Adrenal gland (tissue), 19 donors: ENCODE measurements at places on chromosomes 16 and 17.
A peak's percentile ranks its signal among the peaks of the same experiment; 100 is the strongest.

DNA sequence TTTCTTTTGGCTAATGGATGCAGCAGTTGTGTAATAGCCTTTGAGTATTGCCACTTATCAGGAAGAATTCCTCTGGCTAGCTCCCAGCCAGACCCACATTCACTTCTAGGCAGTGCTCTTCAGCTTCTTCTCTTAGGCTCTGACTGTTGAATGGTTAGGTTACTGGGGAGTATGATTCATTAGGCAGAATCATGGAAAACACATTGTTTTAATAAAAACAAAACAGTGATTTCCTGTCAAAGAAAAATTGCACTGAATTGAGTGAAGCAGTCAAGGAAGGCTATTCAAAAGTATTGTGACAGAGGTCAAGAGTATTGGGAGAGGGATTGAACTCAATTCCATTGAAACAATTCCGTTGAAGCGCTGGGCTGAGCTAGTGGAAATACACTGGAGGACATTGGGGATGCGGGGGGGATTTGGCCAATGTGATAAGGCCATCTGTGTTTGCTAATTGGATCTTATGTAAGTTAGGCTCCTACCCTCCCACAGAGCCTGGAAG lies 68.0 kb downstream of the CNTNAP4 start:
- DNase-seq: peak; percentile 21

- no peak for DNase-seq
Observed at GRCh38 chr17:34641368-34641767, 62.0 kb downstream of the TMEM132E start.

DNA sequence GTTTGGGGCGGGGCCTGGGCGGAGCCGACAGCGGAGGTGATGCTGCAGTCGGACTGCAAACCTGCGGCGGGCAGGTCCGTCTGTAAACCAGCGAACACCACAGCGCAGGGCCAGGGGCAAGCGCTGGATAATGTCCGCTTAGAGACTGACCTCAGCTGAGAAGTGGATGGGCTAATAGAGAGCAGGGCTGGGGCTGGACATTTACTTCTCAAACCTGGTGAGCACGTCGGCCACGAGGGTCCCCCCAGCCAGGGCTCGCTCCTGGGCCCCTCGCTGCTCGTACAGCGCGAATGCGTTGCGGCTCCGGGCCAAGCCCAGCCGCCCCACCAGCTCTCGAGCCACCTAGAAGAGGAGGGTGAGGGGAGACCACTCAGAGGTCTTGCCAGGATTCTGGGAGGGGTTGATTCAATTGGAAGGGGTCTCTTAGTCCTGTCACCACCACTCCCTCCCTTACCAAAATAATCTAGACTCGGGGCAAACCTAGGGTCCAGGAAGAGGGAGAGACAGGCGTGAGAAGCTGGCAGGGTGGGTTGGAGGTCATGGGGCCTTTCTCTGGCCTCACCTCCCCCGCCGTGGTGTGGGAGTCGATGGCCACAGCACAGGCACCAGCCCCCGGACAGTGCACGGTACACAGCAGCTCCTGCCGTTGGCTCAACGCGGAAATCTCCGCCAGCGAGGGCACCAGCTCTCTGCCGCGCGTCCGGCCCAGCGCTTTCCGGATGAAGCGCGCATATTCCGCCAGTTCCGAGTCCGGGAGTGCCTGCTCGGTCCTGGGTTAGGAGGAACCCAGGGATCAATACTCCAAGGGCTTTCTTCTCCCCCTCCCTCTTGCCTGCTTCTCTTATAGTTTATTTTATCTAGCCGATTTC lies 5.8 kb downstream of the PLEKHH3 start:
- DNase-seq: no peak

DNA sequence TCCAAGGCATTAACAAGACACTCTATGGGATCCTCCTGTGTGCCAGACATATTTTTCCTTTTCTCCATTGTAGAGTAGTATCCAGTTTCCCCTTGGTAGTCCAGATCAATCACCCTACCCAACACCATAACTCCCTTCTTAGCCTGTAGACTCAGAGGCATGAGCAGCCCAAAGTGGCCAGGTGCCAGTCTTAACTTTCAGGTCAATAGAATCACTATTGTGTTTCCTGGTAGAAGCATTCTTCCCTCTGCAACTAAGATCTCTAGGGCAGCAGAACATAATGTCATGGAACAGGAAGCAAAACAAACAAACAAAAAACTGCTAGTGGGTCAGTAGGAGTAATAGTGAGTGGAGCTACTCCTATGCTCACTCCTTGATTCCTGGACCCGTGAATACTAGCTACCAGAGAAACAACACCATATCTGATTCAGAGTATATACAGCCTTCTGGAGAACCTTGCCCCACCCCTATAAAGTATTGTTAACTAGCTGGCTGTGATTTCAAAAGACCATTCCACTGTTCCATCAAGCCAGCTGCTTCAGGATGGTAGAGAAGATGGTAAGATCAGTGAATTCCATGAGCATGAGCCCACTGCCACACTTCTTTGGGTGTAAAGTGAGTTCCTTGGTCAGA lies 11.2 kb upstream of the CLEC19A start:
- DNase-seq: no peak

DNA sequence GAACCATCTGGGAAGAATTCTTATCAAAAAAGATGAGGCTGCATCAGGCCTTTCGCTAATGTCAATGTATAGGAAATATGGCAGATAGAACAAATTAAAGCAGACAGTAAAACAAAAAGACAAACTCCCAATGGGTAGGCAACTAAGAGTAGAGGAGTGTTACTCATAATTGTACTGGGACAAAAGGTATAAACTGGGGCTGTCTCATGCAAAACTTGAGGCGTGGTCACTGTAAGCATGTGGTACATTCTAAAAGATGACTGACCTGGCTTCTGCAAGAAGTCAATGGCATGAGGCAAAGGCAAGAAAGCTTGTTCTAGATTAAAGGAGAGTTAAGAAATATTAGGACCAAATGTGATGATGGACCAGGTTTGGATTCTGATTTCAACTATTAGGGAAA lies 26.7 kb downstream of the SMIM36 start:
- no peak for DNase-seq

DNA sequence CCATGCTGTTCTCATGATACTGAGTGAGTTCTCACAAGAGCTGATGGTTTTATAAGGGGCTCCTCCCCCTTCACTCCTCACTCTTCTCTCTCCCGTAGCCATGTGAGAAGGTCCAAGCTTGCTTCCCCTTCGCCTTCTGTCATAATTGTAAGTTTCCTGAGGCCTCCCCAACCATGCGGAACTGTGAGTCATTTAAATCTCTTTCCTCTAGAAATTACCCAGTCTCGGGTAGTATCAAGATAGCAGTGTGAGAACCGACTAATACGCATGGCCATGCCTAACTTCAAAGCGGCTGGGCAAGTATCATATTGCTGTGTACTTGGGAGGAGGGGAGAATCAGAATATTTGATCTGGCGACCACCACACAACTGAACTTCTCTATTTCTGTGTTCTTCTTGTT lies 88.3 kb downstream of the PRKCB start:
- no peak for DNase-seq

DNA sequence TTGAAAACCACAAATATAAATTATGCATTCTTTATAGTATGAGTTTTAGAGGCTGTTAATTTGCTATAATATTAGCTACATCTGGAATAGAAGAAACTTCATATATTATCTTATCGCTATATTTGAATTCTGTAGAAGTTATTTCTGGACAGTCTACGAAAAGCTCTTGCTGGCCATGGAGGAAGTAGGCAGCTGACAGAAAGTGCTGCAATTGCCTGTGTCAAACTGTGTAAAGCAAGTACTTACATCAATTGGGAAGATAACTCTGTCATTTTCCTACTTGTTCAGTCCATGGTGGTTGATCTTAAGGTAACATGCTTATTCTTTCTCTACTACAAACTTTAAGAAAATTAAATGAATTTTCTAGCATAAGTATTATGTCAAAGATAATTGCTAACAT lies 96.8 kb downstream of the OMG start:
- DNase-seq: no peak

DNA sequence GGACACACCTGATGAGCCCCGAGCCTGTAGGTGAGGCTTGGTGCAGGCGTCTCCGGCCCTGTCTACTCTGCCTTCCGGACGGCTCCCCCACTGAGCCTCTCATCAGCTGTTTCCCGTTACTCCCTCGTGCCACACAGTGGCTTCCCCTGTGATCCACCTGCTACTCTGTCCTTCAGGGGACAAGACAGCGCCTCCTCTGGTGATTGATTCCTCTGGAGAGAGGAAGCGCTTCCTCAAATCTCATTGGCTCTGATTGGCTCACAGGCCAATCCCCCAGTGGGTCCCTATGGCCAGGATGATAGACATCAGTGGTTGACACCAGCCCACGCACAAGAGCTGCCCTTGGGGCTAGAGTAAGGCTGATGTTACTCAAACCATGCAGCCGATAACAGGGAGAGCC lies 24.0 kb downstream of the RNF213 start:
- DNase-seq: no peak

DNA sequence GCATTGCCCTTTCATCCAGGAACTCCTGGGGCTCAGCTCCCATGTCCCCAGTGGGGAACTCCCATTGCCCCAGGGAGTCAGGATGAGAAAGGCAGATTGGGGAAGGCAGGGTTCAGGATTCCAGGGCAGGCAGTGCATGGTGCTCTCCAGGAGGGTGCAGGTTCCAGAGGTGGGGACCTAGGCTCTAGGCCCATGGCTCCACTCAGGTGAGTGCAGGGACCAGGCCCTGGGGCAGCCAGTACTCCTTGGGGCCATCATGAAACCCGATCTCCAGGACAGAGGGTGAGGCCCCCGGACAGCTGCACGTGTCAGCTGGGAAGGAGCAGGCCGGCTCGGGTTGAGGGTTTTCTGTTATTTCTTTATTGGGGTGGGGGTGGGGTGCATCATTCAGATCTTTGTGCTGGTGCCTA lies 1.3 kb upstream of the MTSS2 start:
- DNase-seq: no peak

- no peak for DNase-seq
Observed at GRCh38 chr16:73998707-73999106, 297.9 kb upstream of the PSMD7 start.

DNA sequence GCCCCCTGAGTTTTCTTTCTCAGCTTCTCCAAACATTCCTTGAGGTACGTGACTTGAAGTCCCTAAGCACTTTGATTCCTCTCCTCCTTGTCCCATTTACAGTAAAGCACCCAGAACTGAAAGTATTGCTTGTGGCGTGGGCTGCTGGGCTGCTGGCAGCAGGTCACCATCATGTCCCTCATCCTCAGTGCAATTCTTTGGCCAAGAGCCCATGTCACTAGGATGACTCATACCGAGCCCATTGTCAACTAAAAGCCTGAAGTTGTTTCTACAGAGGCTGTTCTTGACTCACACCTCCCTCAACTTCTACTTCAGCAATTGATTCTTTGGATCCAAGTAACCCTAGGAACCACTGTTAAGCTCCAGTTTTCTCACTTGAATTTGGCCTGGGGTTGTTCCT lies 54.3 kb downstream of the KPNA2 start:
- DNase-seq: peak; percentile 93

DNA sequence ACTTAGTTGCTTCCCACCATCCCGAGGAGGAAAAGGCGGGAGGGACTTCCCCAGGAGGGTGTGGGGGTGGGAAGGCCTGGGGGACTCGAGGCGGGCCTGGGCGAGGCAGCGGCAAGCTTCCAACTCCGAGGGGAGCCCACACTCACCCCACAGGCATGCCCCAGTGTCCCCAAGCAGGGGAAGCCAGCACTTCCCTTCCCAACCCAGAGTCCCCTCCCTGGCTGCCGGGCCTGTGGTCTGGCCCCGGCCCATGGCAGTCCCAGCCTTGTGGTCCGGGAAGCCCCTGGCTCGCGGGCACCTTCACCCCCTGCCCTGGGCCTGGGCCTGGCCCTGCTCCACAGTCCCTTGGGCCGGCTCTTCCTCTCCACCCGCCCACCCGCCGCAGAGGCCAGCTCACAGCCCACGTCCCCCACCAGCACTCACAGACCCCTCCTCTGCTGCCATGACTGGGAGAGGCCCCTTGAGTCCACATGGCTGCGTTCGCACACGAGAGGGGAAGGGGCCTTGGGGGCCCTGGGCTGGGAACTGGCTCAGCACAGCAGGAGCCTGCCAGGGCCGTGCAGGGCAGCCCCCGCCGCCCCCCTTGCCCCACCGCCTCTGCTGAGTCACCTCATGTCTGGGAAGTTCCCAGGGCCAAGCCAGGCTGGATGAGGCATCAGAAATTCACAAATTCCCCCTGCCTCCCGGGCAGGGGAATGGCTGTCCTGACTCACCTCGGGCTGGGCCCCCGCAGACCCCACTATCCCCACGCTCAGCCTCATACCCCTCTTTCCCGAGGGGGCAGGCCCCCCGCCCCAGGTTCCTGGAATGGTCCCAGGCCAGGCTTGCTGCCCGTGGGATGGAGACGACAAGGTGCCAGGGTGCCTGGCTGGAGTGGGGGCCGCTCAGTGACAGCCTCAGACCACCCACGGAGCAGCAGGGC lies 27.8 kb downstream of the BAHCC1 start:
- peak; percentile 96 for DNase-seq

GRCh38 chr16:25198021-25198420 lies 18.7 kb upstream of the AQP8 start:
- DNase-seq: no peak

DNA sequence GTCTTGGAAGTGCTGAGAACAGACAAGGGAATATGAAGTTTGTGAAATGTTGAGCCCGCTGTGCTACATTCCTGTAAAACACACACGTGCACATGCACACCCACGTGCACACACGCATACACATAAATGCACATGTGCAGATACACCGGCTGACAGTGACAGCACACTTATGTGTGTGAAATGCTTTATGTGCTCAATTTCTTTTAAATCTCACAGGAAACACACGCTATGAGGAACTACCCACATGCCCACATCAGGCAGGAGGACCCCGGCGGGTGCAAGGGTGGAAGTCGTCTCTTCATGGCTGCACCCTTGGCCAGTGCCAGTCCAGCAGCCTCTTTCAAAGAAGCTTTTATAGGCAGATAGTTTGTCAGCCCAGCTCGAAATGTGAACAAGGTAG lies 561 bp upstream of the WFDC1 start:
- no peak for DNase-seq

DNA sequence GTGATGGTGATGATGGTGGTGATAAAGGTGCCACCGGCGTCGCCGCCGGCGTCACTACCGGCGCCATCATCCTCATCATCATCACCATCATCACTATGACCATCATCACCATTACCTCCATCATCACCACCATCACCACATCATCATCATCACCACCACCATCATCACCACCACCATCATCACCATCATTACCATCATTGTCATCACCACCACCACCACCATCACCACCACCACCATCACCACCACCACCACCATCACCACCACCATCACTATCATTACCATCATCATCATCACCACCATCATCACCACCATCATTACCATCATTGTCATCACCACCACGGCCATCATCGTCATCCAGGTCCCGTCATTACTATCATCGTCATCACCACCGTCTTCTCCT lies 179.7 kb downstream of the NPIPB11 start:
- DNase-seq: peak; percentile 20

GRCh38 chr16:87701505-87701921 lies 64.3 kb downstream of the KLHDC4 start:
- no peak for DNase-seq

- no peak for DNase-seq
Observed at GRCh38 chr17:17030515-17031211, 11.6 kb upstream of the MPRIP start.

- no peak for DNase-seq
Observed at GRCh38 chr17:6085812-6086211, 15.6 kb downstream of the WSCD1 start.

- DNase-seq: peak; percentile 41
Observed at GRCh38 chr17:7045492-7046126, 1.7 kb upstream of the SLC16A11 start.
